ENCODE measurements at places on chromosomes 12 and 14.
A peak's percentile ranks its signal among the peaks of the same experiment; 100 is the strongest.

DNA sequence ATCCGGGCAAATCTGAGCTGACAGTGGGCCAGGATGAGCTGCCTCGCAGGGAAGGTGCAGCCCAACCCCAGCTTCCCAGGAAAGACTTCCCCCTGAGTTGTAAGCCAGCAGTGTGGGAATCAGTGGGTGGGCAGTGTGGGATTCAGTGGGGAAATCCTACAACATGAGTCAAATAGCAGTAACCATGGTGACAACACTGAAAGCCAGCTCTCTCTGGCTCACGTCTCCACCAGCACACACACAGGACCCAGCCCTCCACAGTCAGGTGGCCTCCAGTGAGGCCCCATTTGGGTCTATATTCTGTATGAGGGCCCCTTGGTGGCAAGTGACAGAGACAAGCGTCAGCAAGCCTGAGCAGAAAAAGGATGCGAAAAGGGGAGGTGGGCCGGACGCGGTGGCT lies 6.0 kb upstream of the LGALS3 start:
- DNase-seq = no peak

GRCh38 chr14:96635850-96636249 lies 133.7 kb downstream of the PAPOLA start:
- DNase-seq = no peak

DNA sequence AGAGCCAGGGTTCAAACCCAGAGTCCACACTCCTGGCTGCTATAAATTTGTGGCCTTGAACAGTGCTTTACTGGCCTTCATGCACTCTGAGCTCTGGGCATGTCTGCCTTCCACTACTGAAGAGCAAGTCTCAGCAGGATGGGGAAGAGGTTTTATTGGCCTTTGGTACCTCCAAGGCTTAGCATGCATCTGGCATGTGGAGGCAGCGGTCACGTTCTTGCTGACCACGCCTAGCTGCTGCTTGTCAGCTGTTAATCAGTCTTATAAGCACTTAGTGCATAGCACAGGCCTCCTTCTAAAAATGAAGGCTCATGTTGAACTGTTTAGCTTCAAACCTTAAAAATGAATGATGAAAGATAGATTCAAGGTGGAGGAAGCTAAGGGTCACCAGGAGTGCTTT lies 177.5 kb downstream of the PELI2 start:
- DNase-seq = no peak

GRCh38 chr14:46352844-46353243 lies 298.7 kb downstream of the RPL10L start:
- DNase-seq = no peak

DNA sequence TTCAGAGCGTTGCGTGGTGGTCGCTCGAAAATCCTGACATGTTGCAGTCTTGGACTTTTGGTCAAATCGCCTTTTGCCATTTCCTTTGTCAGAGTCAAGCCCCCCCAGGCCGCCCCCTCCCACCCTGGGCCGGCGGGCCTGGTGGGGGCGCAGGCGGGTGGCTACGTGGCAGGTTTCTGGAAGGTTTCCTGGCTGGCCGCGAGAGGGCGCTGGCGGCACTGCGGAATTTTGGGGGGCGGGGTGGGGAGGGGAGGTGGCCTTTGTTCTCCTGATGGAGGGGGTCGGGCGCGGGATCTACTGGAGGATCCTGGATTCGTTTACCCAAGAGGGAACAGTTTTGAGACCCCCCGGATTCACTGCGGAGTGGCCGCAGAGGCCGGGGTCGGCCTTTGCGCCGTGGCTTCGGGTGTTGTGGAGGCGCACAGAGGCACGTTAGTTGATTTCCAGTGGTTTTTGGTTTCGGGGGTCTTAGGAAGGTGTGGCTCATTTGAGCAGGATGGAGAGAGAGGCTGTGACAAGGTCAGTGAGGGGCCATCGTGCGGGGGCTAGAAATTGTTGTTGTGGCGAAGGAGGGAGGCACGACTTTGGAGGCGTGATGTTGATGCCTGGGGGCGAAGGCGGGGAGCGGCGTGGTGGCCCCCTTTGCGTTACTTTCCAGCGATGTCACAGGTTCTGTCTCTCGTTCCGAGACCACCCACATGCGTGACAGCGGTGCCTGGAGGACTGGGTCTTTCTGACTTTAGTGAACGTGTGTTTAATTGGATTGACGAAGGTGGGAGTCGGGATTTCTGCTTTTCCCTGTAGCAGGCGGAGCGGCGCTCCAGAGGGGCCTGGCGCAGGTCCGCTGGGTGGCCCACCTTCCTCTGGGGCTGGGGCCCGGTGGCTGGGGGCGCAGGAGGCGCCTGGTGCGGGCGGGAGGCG lies 1.4 kb downstream of the MEG3 start:
- DNase-seq = no peak

GRCh38 chr14:25044106-25044698 lies 5.7 kb downstream of the STXBP6 start:
- no peak for DNase-seq

GRCh38 chr12:89593873-89594272 lies 68.0 kb upstream of the POC1B start:
- no peak for DNase-seq

- no peak for DNase-seq
Observed at GRCh38 chr14:24238123-24238522, 4.3 kb downstream of the TINF2 start.

DNA sequence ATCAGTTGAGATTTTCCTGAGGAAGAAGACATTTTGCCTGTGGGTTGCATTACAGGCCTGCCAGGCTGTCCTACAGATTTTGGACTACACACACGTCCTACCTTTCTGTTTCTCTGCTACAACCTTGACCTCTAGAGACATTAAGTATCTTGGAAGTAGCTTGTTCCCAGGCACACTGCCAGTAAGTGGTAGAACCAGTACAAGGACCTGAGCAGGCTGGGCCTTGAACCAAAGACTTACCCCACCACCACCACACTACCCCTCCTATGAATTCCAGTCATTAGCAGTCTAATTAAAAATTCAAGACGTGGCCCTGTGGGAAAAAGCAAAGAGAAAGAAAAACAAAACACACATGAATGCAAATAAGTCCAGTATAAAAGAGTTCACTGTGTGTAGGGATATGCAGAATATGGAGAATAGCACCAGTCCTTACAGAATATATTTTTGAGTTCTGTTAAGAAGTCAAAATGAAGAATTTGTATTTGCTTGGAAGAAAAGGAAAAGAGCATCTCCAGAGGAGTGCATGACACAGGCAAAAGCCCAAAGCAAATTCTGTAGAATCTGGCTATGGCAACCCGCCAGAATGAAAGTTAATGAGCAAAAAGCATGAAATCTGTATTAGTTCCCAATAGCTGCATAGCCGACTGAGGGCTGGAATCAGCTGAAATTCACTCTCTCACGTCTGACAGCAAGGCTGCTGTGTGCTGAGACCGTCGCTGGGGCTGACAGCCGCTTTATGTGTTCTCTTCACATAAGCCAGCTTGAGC lies 74.3 kb upstream of the ST8SIA1 start:
- DNase-seq = no peak

- DNase-seq = peak; percentile 10
Observed at GRCh38 chr12:54082397-54082892, 28.8 kb downstream of the HOXC4 start.

GRCh38 chr12:10163084-10163483 lies 8.8 kb downstream of the OLR1 start:
- no peak for DNase-seq

GRCh38 chr12:66813137-66813892 lies 134.4 kb upstream of the GRIP1 start:
- DNase-seq = no peak

DNA sequence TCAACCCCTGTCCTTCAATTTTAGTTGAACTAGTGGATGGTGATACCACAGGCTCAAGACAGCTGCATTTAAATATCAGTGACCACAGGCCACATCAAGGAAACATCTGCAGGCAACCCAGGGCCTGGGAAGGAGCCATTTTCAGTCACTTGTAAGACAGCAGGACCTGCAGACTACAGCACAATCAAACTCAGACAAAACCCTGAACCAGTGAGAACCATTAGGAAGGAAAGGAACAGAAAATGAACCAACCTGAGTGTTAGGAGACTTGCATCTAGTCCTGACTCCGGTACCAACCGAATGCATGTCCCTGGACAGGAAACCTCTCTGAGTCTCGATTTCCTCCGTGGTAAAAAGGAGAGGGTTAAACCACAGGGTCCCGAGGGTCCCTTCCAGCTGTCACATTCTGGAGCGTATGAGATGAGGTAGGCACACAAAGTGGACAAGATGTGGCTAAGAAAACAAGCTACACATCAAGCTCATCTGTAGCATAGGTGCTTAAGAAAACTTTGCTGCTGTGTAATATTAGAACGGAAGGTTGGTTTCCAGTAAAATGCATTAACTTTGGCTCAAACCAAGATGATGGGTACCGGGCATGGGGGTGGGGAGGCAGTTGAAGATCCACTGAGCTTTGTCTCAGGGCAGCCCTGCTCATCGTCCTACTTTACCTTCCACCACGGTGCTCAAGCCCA lies 1.6 kb upstream of the CDKN1B start:
- no peak for DNase-seq

- DNase-seq = no peak
Observed at GRCh38 chr14:86777963-86778602, 1214.9 kb downstream of the GALC start.

DNA sequence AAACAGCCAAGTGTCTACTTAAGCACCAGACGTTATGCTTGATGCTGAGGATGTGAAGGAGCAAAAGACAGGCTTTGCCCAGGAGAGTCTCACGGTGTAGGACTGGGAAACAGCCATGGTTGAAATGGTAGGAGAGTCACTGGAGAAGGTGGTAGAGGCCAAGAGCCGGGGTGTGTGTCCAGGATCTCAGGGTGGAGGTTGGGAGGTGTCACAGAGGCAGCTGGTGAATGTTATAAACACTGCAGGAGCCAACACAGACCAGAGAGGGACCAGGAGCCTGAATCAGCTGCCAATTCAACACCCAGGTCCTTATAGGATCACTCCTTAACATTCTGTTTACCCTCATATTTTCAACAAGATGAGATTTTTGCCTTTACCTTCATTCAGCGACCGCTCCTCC lies 7.5 kb downstream of the NID2 start:
- DNase-seq = no peak

DNA sequence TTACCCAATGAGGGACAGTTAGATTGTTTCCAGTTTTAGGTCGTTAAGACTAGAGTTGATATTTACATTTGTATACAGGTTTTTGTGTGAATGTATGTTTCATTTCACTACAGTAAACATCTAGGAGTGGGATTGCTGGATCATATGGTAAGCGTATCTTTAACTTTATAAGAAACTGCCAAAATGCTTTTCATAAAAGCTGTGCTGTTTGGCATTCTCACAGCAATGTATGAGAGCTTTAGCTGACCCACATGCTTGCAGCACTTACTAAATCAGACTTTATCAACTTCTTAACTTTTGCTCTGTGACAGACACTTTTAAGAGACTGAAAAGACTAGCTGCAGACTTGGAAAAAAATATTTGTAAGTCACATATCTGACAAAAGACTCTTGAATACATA lies 262.5 kb upstream of the PELI2 start:
- DNase-seq = no peak

DNA sequence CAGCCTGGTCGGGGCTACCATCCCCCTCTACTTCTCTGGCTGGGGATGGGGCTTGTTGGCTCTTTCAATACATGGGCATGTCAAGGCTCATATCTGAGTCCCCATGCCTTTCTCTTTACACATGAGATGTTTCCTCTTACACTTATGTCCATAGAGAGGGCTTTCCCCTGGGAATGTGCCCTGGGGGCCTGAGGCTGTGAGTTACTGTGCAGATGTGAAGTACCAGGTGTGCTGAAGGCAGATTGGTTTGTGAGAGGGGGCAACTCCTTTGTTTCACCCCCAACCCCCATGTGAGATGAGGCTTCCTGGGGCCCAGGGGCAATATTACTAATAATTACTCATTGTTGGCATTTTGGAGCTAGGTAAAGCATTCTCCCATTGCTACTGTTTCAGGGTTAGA lies 32.8 kb downstream of the NRXN3 start:
- no peak for DNase-seq

DNA sequence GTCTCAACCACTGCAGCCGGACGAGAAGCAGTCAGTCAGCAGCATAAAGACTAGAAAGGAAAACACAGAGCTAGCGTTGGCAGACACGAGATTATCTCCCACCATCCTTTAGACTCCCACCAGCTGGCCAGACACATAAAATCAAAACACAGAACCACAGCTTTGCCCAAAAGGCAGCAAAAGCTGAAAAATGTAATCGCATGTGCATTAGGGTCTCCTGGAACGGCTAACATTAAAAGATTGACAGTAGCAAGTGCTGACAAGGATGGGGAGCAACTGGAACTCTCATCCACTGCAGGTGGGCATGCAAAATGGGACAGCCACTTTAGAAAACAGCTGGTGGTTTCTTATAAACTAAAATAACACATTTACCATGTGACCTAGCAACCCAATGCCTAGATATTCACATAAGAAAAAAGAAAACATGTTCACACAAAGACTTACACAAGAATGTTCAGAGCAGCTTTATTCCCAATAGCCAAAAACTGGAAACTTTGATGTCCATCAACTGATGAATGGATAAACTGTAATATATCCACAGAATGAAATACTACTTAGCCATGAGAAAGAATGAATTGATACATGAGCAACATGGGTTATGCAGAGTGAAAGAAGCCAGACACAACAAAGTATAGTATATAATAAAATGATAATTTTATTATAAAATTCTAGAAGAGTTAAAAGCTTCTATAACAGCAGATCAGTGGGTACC lies 37.7 kb downstream of the NCOR2 start:
- DNase-seq = no peak

DNA sequence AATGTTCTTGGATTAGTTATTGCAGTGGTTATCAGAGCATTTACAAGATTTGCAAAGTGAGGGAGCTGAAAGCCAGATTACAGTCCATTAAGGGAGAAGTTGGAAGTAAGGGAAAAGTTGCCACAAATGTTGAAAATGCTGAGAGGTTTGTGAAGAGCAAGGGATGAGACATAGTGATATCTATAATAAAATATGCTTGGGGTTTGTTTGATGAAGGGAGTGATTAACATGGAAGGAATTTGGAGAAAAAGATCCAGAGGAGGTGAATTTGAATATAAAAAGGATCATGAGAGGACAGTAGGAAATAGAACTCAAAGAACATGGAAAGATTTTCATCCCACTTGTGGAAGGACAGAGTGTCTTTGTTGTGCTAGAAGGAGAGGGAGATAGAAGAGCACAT lies 19.3 kb upstream of the CCER1 start:
- no peak for DNase-seq

DNA sequence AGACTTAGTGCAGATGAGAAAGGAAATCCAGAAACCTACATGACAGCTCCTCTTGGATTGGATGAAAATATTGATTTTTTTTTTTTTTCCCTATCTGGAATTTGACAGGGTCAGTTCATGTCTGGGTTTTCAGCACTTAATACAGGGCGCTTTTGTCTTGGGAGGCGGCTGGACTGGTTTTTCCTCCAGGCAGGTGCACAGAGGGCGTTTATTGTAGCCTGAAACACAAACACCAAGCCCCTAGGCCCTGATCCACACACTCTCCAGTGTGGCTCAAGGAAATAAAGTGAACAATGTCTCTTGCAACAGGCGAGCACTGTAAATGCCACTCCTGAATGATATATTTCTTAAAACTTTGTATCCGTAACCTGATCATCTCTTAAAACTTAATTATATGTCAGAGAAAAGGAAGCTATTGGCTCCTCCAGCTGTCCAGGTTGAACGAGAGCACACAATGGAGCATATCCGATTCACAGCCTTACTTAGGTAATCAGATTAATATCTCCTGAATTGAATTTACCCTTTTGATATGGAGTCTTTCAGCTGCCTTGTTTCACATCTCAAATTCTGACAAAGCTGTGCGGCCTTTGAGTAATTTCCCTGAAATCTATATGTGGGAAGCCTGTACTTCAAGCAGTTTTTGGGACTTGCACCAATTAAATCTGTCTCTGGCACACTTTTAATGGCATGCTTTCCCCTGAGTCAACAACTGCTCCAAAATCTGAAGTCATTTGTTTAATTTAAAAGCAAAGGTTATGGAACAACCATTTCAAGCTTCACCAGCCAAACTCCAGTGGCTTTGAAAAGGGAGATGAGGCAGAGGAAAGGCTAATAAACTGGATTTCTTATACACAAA lies 485.7 kb downstream of the ZFP36L1 start:
- DNase-seq = no peak
